Retina (tissue), 1 donor: ENCODE measurements at places on chromosomes 6 and 20.

- DNase-seq = no peak
Measured at GRCh38 chr20:24784607-24785006, 164.5 kb upstream of the CST7 start.

DNA sequence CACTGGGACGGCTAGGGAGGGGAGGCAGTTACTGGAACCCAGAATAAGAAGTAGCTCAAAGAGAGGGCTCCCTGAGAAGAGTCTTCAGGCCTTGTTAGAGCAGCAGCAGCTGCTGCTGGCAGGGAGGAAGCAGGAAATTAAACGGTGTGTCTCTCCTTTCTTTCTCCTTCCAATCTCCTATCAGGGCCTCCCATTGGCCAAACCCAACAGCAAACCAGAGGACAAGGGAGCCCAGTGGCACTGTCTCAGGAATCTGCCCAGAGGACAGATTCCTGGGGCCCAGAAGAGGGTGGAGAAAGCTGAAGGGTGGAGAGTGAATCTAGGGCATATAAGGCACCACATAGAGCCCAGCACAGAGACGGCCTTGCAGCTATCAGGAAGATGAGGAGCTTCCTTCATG, 10.2 kb downstream of the BTN3A1 start:
- no peak for DNase-seq

GRCh38 chr20:17021481-17021880, 205.4 kb upstream of the PCSK2 start:
- no peak for DNase-seq

- no peak for DNase-seq
Measured at GRCh38 chr6:70113171-70113570, 189.7 kb downstream of the COL9A1 start.
